ENCODE measurements at places on chromosomes 4 and X.

DNA sequence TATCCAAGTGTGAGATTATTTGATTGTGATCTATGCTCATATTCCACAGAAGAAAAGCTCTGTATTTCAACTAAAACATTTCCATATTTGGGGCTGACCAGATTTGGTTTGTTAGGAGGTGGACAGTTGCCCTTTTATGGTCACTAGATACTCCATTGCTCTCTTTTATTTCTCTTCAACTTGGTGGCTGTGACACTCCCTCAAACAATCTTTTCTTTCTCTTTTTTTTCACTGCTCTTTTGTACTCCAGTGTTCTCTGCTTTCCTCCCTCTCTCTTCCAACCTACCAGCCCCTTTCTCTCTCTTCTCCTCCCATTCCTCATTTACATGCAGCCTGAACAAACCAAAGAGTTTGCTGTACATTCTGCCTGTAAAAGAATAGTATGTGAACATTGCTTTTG lies 48.8 kb downstream of the RBPJ start:
- no peak for DNase-seq

GRCh38 chrX:107448625-107448997 lies 841 bp upstream of the FRMPD3 start:
- DNase-seq: no peak

DNA sequence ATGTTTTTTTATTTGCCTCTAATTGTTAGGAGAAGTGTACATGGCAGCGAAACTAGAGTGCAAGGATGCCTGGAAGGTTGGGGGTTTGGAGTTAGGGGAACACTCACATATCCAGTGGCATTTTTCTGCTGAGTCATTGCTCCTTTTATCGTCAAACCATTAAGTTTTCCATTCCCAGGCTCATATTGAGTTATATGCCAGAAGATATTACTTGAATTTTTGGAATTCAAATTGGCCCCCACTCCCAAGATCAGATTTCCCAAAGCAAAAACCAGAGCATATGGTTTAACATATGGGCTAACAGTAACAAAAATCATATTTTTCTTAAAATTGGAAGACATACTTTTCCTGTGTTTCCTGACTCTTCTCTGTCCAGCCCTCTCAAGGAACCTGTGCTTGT lies 152.7 kb downstream of the FSTL5 start:
- DNase-seq: no peak

DNA sequence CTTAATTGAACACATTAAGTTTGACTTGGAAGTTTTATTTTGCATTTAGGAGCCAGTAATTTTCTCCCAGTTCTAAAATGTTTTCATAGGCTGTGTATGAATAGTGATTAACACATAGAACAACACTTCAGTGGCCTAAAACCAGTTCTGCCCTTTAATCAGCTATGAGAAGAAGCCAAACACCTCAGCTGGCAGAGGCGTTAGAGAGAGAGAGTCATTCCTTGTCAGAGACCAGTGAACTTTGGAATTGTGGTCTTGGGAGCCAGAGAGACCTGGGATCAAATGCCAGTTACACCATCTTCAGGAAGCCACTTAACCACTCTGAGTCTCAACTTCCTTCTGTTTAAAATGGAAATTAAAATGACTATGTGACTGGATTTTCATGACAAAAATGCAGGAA lies 39.3 kb upstream of the PRPS2 start:
- DNase-seq: no peak

DNA sequence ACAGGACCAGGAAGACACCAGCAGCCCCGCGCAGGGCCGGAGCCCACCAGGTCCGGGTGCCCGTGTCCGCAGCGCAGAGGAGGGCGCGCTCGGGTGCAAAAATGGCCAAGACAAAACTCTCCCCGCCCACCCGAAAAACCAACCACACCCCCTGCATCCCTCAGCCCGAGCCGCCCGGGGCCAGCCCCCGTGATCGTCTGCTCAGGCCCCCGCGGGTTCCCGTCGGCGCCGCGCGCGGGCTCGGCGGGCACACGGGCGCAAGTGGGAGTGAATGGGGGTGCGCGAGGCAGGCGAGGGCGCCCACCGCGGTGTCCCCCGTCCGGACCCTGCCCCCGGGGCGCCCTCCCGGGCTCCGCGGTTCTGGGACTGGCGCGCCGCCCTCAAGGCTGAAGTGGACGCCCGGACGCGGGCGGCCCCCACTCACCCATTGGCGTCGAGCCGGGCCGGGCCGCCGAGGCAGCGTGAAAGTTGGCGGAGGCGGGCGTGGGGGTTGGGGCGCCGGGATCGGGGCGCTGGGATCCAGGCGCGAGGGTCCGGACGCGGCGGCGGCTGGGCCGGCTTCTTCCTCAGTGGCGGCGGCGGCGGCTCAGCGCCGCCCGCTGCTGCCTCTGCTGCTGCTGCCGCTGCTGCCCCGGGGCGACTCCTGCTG lies 393 bp downstream of the SH3KBP1 start:
- DNase-seq: no peak

DNA sequence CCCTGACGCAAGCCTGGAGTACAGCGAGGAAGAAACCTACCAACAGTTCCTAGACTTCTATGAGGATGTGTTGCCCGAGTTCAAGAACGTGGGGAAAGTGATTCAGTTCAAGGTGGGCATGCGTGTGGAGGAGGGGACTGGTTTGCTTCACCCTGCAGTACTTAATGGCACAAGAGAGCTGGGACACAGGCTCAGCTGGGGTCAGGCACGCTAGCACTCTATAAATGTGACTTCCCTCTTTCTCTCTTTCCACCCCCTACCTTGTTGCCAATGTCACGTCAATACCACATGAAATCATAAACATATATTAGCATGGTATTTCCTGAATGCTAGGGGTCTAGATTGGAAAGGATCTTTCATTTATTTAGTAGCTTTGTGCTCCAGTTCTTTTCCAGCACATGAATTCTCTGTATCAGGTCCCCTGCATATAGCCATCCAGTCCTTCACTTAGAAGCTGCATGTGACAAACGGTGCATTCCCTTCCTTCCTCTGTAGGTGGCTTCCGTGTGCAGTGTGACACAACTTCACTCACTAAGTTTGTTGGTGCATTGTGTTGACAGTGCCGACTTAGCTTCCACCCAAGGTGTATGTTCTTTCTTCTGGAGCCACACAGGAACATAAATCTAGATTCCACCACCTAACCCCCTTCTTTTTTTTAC lies 25.6 kb downstream of the ZRSR2 start:
- no peak for DNase-seq

DNA sequence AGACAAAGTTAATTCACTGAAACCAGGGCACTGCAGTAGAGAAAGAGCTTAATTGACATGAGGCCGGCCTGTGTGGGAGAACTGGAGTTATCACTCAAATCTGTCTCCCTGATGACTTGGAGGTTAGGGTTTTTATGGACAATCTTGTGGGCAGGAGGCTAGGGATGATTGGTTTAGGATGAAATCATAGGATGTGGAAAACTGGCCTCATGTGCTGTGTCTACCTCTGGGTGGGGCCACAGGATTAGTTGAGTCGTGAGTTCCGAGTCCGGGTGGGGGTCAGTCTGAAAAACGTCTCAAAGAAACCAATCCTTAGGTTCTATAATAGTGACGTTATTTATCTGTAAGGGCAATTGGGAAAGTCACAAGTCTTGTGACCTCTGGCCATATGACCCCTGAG lies 68.1 kb downstream of the UCHL1 start:
- no peak for DNase-seq

DNA sequence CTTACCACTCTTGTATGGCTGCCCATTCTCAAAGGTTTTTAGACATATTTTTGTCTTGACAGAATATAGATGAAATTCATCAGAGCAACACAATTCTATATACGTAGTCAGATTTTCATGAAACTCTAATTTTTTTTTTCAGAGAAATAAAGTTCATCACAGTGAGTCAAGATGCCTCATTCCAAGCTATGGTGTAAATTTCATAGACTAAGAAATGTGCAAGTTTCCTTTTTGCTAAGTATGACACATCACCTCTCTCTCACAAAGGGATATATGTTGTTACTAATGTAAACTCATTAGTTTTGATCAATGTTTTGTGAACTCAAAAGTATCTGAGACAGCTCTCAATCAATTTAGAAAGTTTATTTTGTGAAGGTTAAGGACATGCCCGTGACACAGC lies 60.4 kb upstream of the ATXN3L start:
- DNase-seq: no peak

- DNase-seq: no peak
Measured at GRCh38 chrX:43165343-43165920, 387.5 kb upstream of the PPP1R2C start.

DNA sequence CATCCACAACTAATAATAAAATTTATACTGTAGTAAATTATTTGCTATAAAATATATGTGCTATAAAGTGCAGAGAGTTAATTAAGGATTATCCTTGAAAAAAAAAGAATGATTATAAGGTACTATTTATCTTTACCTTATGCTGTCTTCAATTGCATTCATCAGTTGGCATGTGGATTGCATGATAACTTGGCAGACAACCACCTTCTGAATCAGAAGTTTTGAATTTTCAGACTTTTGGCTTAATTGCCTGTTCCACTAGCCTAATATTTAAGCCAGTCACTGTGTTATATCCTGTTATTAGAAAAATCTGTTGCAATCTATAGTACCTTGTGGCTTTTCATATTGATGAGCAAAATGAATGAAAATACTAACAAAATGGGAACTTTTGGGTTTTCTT lies 1040.3 kb upstream of the PCDH10 start:
- no peak for DNase-seq
